Left ventricle myocardium inferior (tissue), 1 donor: ENCODE measurements at places on chromosomes 6 and 20.

DNA sequence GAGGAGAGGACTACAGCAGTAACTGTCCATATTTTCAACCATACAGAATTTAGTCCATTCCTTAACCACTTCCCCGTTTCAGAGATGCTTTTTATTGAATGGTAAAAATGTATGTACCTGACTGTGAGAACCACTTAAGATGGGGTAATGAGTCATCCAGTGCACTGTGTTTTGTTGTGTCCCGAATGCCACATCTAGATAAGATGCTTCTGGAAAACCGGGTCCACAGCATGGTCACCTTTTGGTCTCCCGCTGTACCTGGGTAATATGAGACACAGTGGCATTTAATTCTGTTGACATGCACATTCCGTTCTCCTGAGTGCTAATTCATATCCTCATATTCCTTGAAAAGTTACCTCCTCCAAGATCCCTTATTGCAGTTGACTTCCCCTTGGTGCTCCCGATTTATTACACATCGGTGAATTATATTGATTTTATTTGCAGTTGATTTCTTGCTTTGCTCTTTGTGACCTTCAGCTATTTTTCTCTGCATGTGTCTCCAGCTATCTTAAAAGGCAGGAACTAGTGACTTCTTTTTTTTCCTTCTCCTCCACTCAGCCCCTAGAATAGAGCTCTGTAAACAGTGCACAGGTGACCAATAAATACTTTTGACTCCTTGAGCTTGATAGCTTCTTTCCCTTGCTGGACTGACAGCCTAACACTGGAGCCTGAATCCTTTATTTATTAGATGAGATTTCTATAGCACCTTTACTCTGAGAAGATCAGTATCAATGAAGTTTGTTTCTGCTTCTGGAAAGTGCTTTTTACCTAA is 314.6 kb downstream of the ZFAND3 start:
- no peak for DNase-seq

DNA sequence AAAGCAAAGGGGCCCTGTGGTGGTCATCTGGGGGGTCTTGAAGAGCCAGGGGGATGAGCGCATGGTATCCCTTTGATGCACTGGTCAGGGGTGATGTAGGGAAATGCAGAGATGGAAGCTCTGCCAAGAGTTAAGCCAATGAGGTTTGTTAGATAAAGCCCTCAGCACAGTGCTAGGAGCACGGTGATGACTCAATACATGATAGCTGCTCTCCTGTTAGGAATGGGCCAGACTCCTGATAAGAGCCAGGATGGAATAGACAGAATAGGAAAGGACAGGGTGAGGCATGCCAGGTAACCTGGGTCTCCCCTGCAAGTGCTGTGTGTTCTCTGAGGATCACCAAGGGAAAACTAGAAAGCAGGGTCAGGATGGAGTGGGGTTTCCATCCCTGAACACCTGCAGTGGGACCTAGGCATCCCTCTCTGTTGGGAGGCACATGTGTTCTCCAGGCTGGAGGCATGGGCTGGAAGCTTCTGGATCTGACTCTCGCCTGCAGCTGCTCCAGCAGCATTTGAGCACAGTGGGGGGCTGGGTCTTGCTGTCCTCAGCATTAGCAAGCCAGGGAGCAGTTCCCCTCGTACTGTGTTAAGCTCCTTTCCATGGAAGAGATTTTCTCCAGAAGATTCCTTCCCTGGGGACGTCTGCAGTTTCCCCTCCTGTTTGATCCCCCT is 71.8 kb upstream of the TIAM2 start:
- DNase-seq, result no peak

- no peak for DNase-seq
Observed at GRCh38 chr20:63235399-63235983, at the start of gene BIRC7. Gene BIRC7, plus strand, starts transcription at chr20:63235905. Its CDS starts 192 bp downstream, at chr20:63236097.

DNA sequence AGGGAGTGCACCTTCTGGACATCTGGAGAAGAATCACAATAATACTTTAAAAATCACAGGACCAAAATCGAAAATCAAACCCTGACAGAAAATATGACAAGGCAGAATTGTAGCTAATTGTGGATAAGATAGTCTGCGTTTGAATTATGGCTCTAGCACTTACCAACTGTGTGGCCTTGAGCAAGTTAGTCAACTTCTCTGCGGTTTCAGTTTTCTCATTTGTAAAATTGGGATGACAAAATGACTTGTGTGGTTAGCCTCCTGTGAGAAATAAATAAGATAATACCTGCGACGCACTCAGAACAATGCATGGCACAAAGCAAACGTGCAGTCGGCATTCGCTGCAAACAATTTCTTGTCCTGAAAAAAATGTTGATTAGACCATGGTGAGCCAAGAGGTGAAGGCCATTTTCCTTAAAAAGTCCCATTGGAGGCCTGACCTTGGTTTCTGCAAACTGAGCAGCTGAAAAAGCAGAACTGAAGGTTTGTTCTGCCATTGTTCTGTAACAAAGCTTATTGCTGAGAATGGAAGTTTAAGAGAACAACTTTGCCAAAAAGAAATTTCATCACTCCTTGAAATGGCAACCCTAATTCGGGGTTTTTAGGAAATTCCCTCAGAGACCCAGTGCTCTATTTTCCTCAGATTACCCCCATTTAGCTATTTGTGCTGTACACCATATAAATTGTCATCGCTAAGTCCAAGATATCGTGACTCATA is 266.3 kb downstream of the ERMARD start:
- no peak for DNase-seq

- no peak for DNase-seq
Observed at GRCh38 chr6:19697744-19698290, 139.4 kb upstream of the ID4 start.

DNA sequence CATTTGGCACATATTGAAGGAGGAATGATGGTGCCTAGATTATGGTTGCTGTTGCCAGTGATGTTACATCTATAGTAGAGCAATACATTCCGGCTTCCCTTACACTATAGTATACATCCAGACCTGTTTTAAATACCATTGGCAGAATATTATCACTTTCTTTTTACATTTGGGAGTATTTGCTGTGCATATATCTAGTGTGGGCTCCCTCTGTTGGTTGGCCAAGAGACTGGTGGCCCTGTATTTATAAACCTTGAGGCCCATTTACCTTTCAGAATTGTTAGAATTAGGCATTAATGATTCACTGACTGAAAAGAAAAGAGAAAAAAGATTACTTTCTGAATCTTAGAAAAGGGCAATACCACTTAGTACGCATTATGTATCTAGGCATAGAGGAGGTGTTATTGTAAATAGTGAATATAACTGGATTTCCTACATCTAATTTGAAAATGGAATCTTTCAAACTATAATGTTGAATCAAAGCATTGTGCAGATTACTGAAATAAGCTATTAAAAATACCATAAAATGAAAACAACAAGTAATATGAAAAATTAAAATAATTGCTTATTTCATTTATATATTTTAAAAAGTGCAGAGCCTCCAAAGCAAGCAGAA is 628.8 kb upstream of the MAN1A1 start:
- DNase-seq, result no peak

DNA sequence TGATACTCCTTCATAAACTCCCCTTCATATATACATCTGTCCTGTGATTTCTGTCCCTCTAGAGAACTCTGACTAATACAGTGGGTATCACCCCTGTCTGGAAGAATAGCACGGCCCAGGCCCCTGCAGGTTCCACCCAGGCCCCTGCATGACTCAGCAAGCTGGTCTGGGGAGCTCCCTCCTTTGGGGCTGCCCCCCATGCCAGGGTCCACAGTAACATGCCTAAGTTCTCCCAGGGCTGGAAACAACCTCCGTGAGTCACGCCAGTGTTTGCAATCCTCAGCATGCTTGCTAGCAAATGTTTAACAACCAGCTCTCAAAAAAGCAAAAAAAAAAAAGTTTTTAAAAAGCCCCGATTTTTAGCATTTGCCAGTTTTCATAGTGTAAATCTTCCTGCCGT is 134.3 kb upstream of the CDH4 start:
- no peak for DNase-seq

DNA sequence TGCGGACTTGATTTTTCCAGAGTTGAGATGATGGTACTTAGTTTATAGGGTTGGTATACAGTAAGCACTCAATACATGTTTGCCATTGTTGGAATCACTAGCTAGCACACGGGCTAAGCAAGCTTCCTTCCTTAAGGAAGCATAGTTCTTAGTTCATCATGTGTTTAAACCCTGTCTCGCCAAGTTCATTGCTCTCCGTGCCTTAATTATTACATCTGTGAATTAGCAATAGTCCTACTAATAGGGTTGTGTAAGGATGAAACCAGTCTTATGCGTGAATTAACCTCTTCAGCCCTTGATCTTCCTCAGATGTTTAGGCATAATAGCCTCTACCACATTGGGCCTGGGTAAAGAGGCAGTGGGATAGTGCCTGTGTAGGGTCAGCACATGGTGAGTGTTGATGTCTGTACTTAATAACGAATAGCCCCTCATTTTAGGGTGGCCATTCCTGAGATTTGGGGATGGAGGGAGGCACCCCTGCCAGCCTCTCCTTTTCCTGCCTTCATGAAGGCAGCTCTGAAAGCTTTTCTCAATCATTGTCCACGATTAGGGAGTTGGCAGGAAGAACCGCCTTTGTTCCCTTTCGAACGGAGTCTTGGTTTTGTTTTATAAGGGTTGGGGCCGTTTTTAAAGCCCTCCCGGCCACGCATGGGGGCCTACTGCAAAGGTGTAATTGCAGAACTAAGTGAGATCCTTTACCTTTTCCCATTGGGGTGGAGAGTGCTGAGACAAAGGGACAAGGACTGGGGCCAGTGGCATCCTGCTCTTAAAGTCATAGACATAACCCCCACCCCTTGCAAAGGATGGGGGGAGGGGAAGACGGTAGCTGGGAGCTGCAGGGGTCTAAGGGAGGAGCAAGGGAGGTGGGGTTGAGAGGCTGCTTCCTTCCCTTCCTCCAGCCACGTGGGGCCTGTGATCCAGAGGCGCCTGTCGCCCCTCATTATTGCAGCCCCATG is 2.1 kb downstream of the DNMT3B start:
- no peak for DNase-seq

DNA sequence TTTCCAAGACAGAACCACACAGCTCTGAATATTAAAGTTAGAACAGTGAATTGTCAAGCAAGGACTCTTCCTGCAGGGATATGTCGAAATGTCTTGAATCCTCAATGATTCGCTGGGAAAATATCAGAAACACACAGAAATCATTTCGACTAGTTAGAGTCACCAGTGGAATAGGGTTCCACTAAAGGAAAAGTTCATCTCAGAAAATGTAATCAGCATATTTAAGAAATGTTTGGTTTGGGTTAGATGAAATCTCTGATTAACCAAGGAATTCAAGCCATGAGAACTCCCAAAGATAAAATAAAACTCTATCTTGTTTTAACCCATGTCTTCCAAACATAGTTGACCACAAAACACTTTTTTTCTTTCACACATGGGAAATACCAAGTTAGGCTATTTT is 621.0 kb upstream of the NRSN1 start:
- DNase-seq, result no peak

DNA sequence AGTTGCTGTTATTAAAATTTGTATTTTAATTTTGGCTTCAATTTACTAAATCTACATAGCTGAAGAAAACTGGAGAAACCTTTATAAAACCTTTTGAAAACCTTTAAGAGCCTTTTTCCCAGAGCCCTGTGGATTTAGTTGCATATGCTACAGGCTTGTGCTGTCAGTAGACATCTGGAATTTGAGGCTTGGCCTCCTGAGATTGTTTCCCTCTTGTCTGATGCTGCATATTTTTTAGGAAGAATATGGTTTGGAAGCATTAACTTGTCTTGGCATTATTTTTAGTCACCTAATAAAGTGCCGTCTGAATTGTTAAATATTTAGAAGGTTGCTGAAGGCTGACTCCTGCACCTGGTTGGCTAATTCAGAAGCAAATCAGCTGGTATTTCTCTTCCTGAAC is 369.4 kb downstream of the UTRN start:
- DNase-seq, result no peak

- DNase-seq, result no peak
Observed at GRCh38 chr20:1301031-1301529, 27.9 kb downstream of the SDCBP2 start.

DNA sequence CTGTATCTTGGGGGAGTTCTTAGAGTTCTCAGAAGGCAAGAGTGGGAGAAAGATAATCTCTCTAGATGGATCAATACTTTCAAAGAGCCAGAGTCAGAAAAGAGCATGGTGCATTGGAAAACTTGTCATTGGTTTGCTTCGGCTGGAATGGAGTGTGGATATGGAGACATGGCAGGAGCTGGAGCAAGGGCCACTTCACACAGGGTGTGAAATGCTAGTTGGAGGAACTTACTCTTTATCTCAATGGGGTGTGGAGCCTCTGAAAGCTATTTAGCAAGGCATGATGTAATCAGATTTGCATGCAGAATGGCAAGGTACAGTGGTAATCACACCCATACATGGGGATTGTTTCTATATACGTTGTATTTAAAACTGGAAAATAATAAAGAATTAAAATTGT is 31.5 kb upstream of the PAQR8 start:
- DNase-seq, result no peak

GRCh38 chr6:52887910-52888524 is 21.5 kb downstream of the GSTA3 start:
- no peak for DNase-seq

DNA sequence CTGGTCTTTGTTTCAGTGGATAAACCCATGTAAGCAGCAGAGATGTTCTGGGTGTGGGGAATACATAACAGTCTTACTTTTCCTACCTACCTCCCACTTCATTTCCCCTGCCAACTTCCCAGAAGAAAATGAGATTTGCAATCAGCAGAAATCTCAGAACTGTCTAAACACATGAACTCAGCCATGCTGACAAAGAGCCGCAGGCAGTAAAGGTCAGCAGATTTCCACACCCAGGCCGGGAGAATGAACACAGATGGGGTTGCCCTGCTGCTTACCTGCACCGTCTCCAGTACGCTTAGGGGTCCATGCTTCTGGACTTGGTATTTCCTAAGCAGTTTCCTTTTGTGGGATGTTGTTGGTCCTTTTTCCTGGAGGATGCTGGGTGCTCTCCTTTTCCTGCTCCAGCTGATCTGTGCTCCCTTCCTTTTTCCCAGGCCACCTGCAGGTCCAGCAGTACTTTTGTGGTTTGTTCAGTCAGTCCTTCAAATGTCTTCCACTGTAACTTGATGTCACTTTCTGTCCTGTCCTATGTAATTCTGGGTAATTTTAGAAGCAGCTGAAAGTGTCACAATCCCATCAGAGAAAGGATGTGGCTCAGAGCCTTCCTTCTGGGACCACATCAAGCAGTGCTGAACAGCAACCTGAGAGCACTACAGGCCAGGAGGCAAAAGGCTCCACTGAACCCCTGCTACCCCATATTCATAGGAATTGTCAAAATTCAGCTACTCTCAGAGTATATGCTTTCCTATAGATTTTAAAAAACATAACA is 129.0 kb downstream of the CEP57L1 start:
- DNase-seq, result no peak

DNA sequence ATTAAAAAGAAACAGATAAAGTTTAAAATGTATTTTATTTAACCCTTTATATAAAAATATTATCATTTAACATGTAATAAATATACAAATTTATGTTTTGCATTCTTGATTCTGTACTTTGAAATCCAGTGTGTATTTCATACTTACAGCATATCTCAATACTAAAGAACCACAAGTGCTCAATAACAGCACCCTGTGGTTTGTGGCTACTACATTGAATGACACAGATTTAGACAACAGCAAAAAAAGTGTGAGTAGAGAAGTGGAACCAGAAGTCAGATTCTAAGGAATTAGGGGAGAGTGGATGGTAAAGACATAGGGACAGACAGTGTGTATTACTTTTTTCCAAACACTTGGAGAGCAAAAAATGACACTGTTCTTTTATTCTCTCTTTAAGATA is 524.5 kb downstream of the BMP2 start:
- no peak for DNase-seq

- no peak for DNase-seq
Observed at GRCh38 chr6:112214739-112215269, 39.6 kb downstream of the LAMA4 start.
